ENCODE measurements at places on chromosomes 5 and 9.

DNA sequence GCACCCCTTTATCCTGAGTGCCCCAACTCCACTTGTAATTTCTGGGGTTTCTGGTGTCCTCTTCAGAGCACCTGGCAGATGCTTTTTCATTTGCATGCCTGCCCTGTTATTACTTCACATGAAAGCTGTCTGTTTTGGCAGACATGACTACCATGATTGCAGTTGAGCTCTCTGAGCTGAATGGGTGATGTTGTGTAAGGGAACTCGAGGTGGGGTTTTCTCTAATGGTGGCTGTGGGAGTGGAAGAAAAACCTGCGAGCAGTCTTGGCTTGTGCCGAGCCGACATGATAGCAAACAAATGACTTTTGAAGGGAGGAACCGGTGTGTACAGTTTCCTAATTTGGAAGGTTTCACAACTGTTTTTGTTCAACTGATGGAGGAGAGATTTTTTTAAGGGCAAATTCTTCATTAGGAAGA is 196.2 kb downstream of the AOPEP start:
- no peak for DNase-seq

DNA sequence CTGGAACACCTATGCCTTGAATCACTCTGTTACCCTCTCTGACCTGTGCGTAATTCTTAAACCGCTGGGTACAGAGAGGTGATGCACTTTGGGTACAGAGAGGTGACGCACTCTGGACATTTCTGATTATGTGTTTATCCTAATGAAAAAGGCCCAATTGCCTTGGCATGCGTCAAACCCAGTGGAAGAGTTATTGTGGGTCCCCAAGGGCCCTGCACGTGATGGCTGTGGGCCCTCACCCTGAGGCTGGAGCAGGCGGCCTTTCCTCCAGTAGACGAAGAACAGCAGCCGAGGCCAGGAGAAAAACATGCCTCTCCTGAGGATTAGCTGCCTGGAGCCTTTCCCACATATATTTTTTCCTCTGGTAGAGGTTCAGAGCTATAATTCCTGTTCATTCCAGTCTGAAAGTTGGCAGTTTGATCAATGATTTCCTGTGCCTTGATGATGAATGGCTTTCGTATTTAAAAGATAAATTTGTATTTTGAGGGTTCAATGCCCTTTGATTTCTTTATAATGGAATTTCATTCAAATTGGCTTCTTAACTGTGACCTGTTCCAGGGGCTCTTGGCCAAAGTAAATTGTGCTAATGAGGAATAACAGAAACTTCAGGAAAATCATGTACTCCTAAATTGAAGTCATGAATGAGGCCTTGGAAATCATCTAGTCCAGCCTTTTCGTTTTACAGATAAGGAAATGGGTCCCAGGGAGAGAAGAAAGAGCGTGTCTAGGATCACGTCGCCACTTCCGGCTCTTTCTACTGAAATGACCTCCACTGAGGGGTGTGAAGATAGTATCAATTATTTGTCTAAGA is 22.8 kb downstream of the ACER2 start:
- DNase-seq: no peak

DNA sequence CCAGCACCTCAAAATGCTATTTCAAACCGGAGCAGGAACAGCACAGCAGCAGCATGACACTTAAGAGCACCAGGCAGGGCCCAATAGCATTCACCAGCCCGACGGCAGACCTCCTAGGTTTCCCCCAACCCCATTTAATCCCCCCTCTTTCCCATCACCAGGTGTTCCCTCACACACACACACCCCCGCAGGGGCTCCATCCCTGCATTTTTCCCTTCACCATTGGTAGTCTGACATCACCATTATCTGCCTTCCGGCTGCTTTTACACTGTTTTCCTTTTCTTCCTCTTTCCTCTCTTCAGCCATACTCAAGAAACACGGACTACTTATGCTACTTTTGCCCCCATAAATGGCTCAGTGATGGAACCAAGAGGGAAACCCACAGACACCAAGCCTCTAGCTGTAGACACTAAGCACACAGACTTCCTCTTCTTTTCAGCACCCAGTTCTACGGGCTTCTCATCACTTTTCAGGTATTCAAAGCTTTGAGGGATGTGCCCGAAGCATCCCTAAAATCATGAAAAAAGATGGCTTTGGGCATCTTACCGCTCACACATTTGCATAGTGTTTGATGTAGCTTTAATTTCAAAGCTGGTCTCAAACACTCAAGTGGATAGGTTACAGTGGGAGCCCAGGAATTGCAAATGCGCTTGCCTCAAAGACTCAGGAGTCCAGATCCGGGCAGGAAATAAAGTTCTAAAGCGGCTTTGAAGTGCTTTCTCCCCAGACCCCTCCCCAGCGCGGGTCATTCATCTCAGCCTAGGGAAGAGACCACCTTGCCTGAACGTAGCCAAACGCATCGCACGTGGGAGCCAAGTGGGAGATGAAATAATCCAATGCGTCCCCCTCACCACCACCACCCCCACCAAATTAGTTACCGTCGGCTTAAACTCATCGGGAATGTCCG is 141.5 kb downstream of the TSSK1B start:
- no peak for DNase-seq

GRCh38 chr9:127540664-127541041 is 71.4 kb upstream of the STXBP1 start:
- DNase-seq: no peak

DNA sequence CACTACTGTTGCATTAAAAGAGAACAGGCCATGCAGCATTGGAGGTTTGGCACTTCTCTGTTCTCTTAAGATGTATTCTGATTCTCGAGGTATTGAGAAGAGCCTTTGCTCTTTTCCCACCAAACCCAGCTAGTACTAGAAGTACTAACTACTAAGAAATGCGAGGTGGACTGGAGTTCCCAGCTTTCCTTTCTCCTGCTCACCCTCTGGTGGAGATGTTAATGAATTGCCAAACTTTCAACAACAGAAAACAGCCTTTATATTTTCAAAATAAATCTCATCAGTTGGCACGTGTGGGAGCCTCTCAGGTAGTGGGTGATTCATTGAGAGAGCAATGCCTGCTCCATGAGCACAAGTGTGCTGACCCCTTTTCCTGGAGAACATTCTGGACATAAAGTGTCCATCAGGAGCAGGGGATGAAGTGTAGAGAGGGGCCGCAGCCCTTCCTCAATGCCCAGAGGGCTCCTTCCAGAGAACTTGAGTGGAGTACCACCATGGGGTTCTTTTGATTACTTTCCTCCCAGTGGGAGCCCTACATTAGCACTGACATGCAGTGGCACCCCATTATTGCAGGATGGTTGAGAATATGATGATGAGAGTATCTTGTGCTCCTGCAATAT is 45.7 kb downstream of the TMEM174 start:
- DNase-seq: no peak

DNA sequence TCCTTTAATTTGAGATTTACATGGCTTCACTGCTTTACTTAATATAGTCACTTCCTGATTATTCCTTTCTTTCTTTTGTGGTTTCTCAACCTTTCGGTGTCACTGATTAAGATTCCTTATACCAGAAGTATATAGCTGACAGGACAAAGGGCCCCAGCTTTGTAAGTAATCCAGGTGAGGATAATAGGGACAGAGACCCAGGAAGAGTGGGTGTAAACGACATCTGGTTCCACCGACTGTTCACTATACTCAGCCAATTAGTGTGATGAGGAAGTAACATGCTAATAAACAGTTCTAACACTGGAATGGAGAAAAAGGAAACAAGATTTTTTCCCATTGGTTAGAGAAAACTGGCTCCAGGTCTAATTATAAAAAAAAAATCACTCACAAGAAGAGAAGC is 286.3 kb upstream of the EFNA5 start:
- DNase-seq: no peak

GRCh38 chr5:64775291-64775690 is 6.6 kb downstream of the CWC27 start:
- peak; percentile 68 for DNase-seq

GRCh38 chr9:130847306-130848217 is 12.5 kb downstream of the ABL1 start:
- peak; percentile 66 for DNase-seq

- no peak for DNase-seq
Observed at GRCh38 chr9:12916042-12916441, 141.2 kb downstream of the LURAP1L start.

- no peak for DNase-seq
Observed at GRCh38 chr5:74442466-74442865, 198.1 kb downstream of the ENC1 start.

DNA sequence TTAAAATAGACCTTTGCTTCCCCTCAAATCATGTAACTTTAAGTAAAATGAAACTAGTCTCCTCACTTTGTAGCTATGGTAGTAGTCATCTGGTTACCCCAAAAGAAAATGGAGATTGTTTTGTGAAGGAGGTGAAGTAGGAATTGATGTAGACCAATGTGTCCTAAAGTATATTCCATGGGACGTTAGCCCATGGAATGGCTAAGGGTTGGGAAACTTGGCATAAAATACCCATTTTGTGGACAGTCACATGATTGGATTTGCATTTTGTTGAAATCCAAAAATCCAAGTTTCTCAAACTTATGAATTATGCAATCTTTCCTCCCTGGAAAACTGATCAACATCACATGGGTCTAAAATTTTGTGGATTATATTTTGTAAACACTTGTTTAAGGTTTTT is 290.6 kb downstream of the OSTF1 start:
- no peak for DNase-seq

GRCh38 chr5:15008921-15009320 is 137.3 kb upstream of the ANKH start:
- DNase-seq: no peak

DNA sequence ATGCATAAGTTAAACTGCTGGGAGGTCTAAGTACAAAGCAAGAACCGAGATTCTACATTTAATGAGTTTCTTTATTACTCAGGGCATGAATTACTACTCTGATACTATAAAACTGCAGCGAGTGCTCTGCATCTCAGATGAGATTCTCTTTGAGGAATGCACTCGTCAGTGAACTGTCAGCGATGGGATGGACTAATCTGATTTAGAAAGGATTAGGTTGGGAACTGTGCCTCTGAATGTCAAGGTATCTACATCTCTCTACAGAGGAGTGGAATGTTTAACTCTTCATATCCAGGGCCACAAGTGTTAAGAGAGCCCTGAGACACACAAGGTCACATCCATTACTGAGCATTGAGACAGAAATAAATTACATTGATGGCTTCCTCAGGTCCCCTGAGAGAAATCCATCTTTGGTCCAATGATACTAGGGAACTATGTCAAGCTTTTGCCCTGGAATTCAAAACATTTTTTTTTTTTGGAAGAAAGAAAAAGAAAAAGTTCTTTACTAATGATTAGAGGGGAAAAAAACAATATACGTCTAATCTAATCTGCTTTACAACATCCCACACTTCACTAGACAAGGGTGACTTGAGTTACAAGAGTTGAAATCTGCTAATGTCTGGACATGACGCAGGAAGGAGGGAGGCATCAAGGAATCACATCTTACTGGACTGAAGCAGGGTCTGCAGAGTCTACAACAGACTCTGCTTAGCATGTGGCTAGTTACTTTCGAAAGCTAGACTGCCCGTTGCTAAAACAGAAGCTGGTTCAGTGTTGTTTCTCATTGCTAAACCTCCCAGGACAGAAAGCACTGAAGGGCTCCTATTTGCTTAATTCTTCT is 270.0 kb upstream of the TLE4 start:
- no peak for DNase-seq

GRCh38 chr5:50666261-50667022 is at the start of gene PARP8:
Gene PARP8 (plus strand): TSS chr5:50666637. CDS start chr5:50667096, 459 bp downstream.
- DNase-seq: peak; percentile 45

GRCh38 chr5:58012801-58013315 is 447.0 kb downstream of the PLK2 start:
- DNase-seq: no peak

- no peak for DNase-seq
Observed at GRCh38 chr5:129506086-129506485, 46.0 kb downstream of the ADAMTS19 start.

- no peak for DNase-seq
Observed at GRCh38 chr5:149654231-149654630, 72.9 kb downstream of the ARHGEF37 start.

- DNase-seq: no peak
Observed at GRCh38 chr5:80326468-80326867, 6.7 kb downstream of the SPZ1 start.

- DNase-seq: no peak
Observed at GRCh38 chr9:78366827-78367226, 69.9 kb downstream of the PSAT1 start.

DNA sequence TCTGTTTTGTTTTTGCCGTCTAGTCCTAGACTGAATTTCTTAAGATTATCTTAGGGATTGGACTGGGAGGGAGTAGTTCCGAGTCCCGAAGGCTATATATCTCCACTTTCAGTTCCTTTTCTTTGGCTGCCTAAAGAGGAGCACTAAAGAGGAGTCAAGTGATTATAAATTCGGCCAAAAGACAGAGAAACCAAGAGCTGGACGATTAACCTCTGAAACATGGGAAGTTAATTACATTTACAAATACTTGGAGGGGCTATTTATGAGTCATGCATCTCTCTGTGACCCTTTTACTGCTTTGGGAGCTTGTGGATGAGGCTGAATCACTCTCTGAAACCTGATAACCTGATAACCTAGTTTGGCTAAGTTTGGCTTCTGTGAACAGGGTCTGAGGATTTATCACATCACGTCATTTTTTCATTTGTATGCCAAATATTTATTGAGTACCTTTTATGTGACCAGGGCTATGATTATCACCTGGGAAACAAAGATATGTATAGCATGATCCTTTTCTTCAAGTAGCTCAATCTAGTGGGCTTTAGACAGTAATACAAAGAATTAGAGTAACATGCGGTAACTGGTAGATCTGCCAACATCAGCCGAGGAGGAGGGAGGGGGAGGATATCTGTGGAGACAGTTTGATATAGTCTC is 180.9 kb downstream of the CD180 start:
- peak; percentile 71 for DNase-seq

DNA sequence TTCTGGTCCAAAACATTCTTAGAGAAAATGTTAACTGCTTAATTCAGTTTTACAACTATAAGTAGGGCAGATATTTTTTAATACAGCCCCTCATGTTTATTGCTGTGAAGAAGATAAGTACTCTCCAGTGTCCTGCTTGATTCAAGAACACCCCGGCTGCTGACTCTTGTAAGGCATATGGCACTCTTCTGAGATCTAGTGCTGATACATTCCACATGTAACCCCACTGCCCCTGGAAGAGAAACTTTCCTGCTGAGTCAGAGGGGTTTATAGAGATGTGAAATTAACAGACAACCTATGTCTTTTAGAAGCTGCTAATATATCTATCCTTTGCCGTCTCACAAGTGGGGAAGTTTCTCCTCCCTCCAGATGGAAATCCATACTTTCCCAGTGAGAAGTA is 1.0 kb upstream of the MINAR2 start:
- DNase-seq: no peak

- peak; percentile 63 for DNase-seq
Observed at GRCh38 chr5:143051244-143052058, 281.3 kb downstream of the ARHGAP26 start.

GRCh38 chr5:96931605-96932004 is 4.3 kb upstream of the LNPEP start:
- DNase-seq: peak; percentile 69

DNA sequence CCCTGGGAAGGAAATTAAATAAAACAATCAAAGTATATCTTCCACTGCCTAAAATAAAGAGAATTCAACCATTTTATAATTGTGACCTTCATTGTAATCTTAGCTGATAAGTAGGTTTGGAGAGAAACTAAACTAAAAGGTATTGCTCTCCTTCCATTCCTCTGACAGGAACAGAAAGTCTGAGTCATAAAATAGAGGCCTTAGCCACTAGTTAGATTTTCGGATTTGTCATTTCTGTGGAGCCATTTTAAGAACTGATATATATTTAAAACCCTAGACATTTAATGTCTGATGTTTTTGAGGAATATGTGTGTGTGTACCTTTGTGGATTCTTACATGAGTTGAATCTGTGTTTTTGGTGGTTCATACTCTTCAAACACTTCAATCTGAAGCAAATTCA is 11.8 kb upstream of the TMC1 start:
- DNase-seq: no peak

Measured in suppressor macrophage (primary cell).